LoVo (cell line): ENCODE measurements at places on chromosomes 3 and 15.

GRCh38 chr15:88902221-88902835, 7.0 kb upstream of the HAPLN3 start:
- no peak for DNase-seq

GRCh38 chr3:42347928-42348327, 62.5 kb downstream of the LYZL4 start:
- DNase-seq: no peak

- no peak for DNase-seq
Measured at GRCh38 chr15:47754312-47754711, 37.0 kb downstream of the SEMA6D start.

- DNase-seq: no peak
Measured at GRCh38 chr3:19877656-19878055, 56.4 kb downstream of the EFHB start.

- no peak for DNase-seq
Measured at GRCh38 chr15:59338414-59338813, 34.3 kb downstream of the MYO1E start.

DNA sequence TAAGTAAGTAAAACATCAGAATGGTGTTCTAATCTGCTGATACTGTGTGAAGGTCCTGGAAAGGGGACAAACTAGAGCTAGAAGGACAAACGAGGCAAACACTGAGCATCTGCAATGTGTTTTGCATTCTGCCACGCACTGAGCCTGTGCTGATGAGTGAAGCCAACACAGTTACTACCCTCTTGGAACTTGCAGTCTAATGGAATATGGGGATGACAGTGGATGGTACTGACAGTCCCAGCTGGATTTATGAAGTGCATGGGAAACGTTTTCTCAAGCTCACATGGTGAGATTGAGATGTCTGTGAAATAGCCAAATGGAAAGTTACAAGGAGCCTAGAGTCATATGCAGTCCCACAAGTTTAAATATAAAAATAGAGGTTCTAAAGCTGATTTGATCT, 86.6 kb downstream of the FOXB1 start:
- no peak for DNase-seq

GRCh38 chr3:50324351-50325112, 2.0 kb upstream of the HYAL2 start:
- peak; percentile 67 for DNase-seq

- DNase-seq: no peak
Measured at GRCh38 chr3:171768281-171768900, 41.9 kb downstream of the PLD1 start.

DNA sequence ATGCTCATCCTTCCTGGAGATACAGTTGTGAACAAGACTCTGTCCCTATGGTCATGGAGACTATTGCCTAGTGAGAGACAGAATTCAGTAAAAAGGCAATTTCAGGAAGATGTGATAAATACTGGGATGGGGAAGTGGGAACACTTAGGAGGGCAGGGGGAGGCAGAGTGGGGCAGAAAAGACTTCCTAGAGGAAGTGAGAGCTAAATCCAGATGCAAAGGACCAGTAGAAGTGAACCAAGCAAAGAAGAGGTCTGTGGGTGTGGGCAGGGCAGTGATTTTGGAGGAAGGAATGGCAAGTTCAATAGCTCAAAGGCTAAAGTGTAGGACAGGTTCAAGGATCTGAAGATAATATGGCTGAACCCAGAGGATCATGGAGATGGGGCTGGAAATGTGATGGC, 68.9 kb downstream of the CD200R1L start:
- no peak for DNase-seq

- no peak for DNase-seq
Measured at GRCh38 chr3:27680517-27681246, 41.4 kb downstream of the EOMES start.

DNA sequence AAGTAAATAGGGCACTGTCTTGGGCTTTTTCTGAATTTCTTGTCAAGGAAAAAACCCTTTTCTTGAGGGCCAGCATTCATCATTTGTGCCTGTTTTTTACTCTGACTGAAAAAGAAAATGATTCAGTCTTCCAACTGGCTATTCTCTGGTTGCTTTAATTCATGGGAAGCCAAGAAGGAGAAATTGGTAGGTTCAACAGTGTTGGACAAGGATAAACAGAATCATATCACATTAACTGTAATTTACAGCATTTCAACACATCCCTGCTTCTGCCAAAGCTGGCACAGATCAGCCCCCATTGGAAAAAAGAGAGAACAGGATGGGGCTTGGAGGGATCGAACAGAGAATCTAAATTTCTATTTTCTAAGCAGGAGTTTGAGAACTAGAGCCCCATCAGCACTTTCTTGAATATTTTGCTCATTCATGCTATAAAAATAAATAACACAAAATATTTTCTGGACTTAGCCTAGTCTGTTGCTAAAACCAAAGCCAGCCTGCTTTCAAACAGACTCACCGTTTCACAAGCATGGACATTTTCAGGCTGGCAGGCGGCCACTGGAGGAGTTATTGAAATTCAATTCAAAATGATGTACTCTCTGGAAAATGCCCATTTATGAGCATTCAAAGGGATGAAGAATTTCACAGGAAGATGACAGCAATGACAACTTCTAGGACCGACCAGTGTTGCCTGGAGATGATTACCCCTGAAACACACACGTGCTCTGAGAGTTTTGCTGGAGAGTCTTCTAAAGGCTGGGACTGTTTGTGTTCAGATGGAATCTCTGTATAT, 181.2 kb downstream of the WNT5A start:
- DNase-seq: no peak

DNA sequence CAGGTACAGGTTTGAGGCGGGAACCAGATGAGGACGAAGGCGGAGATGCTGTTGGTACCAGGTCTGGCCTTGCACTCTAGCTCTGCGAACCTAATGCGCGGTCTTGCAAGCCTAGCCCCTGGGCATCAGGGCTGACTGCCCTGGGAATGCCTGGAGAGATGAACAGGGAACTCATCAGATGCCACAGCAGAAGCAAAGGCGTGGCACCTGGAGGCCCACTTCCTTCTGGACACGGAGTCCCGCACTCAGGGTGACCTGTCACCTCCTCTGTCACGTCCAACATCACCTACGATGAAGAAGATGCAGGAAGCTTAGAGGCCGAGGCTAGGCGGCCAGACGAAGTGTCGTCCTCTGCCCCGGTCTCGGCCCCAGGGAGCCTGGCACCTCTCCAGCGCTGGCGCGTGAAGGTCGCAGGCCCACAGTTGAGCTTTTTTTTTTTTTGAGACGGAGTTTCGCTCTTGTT, 9.4 kb downstream of the RPLP1 start:
- peak; percentile 41 for DNase-seq

- peak; percentile 5 for DNase-seq
Measured at GRCh38 chr3:165193366-165194254, 2.6 kb downstream of the SLITRK3 start.

GRCh38 chr15:66850996-66851310, 148.9 kb downstream of the SMAD6 start:
- no peak for DNase-seq

GRCh38 chr15:22995795-22996194, 15.6 kb upstream of the CYFIP1 start:
- DNase-seq: no peak

- DNase-seq: no peak
Measured at GRCh38 chr3:56137415-56137814, 330.9 kb downstream of the ERC2 start.

GRCh38 chr15:96332637-96333121, 2.2 kb downstream of the NR2F2 start:
- no peak for DNase-seq

GRCh38 chr3:32399030-32399620, 7.5 kb downstream of the CMTM7 start:
- peak; percentile 27 for DNase-seq

DNA sequence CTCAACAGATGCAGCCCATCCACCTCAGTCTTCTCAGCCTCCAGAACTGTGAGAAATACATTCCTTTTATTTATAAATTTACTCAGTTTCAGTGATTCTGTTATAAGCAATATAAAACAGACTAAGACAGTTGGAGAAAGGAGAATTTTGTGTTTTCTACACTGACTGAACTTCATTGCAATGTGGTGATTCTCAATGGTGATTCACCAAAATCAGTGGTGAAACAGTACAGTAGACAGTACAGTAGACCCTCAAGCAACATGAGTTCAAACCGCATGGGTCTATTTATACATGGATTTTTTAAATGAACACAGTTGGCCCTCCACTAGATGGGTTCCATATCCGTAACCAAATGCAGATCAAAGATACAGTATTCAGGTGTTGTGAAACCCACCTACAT, 403.1 kb upstream of the TGFBR2 start:
- DNase-seq: no peak

- DNase-seq: no peak
Measured at GRCh38 chr3:100103558-100104441, 10.5 kb downstream of the FILIP1L start.

DNA sequence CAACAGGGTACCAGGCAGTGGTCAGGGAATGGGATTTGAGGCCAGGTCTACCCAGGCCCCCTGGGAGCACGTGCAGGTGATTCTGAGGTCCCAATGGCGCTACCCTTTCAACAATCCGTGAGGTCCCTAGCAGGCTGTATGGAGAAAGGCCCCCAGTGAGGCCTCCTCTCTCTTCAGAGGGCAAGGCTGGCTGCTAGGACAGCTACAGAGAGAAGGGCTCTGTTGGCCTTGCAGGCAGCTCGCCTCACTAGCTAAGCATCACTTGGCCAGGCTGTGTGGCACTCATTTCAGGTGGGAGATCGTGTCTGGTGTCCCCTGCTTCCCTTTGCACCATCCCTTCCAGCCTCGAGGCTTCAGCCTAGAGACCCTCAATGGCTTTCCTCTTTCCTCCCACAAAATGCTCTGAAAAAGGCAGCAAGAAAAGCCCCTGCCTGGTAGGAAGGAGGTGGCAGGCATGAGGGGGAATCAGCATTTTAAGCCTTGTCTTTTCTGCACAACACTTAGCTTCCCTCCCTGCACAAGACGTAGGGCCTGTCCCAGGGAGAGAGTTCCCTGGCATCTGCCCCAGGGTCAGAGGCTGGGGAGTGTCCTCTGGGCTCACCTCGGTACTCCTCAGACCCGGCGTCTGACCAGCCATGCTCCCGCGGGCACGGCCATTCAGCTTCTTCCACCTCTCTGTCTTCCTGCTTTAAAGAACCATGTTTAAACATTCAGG, 111.8 kb downstream of the ASB7 start:
- no peak for DNase-seq

DNA sequence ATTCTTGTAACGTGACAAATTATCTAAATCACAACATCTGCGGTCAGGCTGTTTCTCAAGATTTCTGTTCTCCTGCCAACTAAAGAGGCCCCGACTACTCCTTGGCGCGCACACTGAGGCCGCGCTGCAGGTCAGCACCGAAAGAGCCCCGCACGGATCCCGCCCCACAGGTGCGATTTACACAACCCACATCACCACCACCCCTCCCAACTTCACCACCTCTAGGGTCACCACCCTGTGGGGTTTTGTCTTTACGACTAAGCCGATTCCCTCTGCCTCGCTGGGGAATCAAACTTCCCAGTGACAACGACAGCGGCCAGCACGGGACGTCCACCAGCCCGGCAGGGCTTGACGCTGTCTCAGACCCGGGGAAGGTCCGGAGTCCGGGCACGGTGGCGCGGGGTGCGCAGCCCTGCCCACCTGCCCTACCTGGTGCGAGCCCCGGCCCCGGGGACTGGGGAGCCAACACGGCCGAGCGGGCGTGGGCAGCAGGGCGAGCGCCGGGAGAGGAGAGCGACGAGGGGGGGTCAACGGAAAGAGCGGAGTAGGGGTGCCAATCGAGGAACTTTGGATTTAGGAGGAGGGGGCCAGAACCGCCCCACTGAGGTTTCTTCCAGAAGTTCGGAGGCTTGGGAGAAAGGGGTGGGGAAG, 764 bp downstream of the UACA start:
- peak; percentile 65 for DNase-seq

- DNase-seq: no peak
Measured at GRCh38 chr3:125232401-125232800, 19.9 kb upstream of the SLC12A8 start.

- no peak for DNase-seq
Measured at GRCh38 chr3:189530822-189531221, 100.4 kb upstream of the TP63 start.

DNA sequence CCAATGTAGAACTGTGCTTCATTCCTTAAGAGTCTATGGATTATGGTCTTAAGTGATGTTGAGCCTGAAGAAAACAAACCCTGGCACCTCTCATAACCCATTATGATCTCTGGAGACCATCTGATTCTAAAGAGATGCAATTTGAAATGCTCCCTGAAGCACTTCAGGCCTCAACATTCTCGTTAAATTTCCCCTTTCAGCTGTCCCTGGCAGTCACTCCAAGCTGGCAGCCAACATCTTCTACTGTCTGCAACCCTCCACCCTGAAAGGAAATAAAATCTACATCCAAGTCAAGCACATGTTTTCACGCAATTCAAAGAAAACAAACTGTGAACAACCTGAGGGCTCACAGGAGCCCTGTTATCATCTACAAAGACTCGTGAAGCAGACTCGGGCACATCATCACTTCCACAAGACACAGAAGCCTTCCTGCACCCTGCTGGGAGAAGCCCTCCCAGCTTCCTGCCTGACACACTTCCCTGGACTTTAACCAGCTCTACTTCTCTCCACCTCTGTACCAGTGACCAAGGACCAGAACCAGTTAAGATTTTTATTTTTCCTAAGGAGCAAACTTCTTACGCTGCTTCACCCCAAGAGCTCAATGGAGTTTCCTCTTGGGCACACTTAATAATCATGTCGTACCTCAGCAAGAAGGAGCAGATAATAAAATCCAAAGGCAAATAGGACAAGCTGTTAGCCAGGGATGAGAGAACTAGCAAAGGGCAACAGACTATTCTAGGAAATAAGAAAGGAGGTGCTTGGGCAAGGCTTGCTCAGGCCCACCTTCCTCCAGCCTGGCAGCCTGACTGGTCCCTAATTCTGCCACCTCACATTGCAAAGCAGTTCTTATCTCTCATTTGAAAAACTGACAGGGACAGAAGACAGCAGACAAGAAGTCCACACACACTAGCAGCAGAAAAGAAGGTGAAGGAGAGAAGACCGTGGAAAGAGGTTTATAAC, 67.1 kb downstream of the MAGI1 start:
- no peak for DNase-seq

- DNase-seq: no peak
Measured at GRCh38 chr3:191426311-191426710, 34.7 kb upstream of the PYDC2 start.

DNA sequence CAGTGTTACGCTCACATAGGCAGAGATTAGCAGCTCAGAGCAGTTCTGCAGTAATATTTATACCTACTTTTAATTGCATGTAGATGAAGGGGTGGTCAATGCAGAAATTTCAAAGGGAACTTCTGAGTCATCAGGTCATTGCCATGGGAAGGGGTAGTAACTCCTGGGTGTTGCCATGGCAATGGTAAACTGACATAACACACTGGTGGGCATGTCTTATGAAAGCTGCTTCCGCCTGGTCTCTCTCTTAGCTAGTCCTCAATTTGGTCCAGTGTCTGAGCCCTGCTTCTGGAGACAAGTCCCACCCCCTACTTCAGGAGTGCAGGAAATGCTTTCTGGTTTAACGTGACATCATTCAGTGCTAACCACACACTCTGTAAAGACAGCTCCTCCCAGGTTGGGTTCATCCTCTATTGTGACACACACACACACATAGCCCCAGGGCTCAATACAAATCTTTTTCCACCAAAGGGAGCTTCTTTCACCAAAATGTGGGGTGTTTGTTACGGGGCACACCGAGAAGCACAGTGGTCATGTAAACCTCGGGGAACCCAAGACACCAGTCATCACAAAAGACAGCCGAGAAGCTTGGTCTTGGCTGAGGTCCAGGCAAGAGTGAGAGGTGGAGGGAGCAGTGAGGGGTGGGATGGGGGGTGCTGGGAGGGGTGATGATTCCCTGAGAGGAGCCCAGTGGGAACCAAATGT, 74.5 kb downstream of the TLE3 start:
- DNase-seq: peak; percentile 66
